SK-N-DZ (cell line): ENCODE measurements at places on chromosomes 4 and X.

DNA sequence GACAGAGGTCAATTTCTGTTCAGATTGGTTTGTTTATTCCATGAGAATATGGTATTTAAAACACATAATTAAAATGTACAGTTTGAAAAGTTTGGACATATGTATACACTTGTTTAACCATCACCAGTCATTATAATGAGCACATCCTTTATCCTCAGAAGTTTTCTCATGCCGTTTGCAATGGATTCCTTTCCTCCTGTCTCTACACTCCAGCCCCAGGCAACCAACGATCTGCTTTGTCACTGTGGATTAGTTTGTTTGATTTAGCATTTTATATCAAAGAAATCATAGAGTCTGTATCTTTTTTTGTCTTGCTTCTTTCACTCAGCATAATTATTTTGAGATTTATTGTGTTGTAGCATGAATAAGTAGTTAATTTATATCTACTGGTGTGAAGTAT, 243.0 kb upstream of the TRAM1L1 start:
- no peak for DNase-seq

GRCh38 chr4:155526452-155527169, 140.0 kb upstream of the GUCY1A1 start:
- DNase-seq: no peak

DNA sequence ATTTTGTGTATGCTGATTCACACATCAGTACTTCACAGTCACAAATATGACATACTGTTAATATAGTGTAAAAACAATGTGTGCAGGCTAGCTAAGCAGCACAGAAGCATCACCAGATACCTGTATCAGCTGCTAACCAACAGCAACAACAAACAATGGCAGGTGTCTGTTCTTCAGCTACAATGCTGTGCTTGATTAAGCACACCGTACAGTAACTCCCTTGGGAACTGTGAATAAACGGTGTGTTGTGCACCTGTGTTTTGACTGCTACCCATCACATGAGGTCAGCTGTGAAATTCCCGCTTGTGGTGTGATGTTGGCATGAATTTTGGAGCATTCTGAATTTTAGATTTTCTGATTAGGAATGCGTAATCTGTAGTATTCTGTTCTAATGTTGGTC, 379.7 kb upstream of the FAT1 start:
- no peak for DNase-seq

- no peak for DNase-seq
Measured at GRCh38 chr4:92035666-92036065, 268.1 kb upstream of the GRID2 start.

DNA sequence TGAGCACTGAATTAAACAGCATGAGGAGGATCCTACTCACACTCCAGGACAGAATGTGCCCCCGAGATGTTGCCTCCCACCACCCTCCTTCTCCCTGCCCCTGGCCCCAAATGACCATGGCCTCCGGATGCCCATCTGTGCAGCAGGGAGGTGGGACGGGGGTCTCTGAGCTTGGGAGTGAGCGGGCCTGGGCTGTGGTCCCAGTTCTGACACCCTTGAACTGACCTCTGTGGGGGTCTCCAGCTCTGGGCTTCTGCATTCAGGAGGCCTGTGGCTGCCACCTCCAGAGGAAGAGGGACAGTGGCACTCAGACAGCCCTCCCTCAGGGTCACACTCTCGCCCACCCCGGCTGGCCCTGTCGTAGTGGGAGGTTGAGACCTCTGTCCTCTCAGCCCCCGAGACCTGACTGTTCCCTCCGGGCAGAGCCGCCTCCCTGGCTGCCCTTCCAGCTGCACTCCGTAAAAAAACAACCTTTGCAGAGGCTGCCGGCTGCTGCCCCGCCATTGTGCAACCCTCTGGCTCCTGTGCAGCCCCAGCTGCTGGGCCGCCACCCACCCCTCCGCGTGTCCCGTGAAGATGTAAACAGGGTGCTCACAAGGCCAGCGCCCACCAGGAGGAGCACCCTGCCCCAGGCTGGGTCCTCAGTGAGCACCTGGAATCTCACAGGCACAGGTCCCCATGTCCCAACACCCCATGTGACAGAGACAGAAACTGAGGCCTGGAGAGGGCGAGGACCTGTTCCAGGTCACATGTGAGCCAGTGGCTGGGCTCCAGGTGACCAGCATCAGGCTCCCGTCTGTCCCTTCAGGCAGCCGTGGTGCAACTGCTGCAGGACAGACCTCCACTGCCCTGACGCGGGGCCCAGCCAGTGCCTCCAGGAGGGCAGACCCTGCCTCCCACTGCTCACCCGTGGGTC, 39.6 kb downstream of the HTRA3 start:
- DNase-seq: no peak

- no peak for DNase-seq
Measured at GRCh38 chrX:71453056-71453455, 79.8 kb upstream of the OGT start.
